CD8-positive, alpha-beta T cell (primary cell): ENCODE measurements at places on chromosomes 6 and 20.

GRCh38 chr6:53125276-53125675 is 23.4 kb downstream of the GCM1 start:
- DNase-seq = no peak

GRCh38 chr6:113862112-113862511 is 5.0 kb downstream of the MARCKS start:
- DNase-seq = no peak

DNA sequence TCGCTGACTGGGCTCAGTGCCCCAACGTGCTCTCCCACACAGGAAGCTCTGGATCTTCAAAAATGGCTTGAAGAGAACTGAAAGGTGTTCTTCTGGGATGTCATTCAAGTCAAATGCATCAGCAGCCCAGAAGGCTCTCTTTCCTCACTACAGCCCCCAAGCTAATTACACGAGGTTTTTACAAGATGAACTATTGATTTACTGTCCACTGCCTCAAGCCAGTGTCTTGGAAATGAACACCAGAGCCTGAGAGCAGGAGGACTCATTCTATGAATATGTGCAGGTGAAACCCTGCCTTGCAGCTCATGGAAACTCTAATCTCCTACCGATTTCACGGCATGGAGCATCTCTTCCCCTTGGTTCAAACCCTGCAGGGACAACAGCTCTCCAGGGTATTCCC is 98.9 kb upstream of the CST7 start:
- no peak for DNase-seq

GRCh38 chr6:161750686-161751085 is 476.8 kb upstream of the AGPAT4 start:
- no peak for DNase-seq
